NCI-H526 treated with DMSO at 0.1 percent for 48 hours (cell line): ENCODE measurements at places on chromosomes 7 and 10.
A peak's percentile ranks its signal among the peaks of the same experiment; 100 is the strongest.

DNA sequence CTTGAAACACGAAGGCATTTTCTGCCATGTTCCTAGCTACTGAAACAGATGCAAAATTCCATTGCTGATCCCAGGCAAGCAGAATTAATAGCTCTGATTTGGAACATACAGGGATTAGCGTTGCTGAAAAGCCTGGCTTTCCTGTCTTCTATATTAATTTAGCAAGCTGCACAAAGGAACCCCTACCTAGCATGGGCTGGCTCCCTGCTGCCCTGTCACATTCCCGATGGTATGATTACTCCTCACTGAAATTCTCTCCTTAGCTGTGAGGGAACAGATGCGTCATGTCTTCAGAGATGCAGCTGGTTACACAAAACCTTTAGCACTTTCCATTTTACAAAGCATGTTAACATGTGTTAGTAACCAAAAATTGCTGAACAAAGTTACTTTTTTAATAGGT lies 878.9 kb downstream of the TYW1 start:
- DNase-seq, result no peak

DNA sequence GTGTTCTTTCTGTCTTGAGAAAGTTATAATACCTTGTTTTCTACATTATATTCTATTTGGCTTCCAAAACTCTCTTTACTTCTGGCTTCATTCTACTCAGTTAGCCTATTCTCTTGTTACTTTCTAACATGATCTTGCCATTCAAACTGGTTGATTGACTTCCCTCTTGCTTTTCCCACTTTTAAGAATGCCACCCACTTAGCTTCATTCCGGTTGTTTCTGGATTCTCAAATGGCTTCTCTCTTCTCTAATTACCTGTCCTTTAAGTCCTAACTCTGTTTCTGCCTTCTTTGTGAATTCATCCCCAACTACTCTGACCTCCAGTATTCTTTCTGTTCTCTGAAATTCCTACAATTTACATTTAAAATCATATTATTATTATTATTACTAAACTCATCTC lies 52.0 kb downstream of the ANKIB1 start:
- no peak for DNase-seq

DNA sequence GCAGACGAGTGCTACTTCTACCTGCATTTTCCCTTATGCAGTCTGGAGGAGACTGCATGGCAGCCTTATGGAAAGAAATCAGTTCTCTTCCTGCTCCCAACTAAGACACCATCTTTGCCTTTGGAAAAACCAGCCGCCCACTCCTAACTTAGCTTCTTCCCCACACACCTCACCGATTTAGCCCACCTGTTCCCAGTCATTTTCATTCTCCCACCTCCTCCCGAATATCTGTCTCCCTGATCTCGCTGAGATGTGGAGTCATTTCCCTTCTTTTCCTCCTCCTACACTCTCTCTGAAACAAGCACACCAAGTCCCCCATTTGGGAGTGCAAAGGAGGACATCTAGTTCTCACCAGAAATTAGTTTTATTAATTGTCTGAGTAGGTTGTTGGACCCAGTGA lies 35.2 kb upstream of the JCAD start:
- no peak for DNase-seq

- DNase-seq, result no peak
Measured at GRCh38 chr7:128422842-128423241, 13.1 kb upstream of the IMPDH1 start.

- no peak for DNase-seq
Measured at GRCh38 chr7:94135180-94135579, 131.0 kb upstream of the BET1 start.

DNA sequence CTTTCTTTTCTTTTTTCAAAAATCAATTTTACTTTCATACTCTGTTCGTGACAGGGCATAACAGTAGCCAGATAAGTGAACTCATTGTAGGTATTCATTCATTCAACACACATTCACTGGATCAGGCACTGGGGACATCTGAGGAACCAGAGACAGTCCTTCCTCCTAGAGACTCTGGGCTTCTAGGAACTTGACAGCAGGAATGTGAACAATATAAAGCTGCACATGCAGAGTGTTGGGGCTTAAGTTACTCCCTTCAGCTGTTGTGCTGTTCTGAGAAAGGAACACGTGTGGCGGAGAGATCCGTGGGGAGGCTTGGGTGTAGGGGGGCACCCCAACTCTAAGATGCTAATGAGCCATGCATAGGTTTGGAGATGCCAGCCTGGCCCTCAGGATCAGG lies 120.4 kb downstream of the PKD1L1 start:
- no peak for DNase-seq

DNA sequence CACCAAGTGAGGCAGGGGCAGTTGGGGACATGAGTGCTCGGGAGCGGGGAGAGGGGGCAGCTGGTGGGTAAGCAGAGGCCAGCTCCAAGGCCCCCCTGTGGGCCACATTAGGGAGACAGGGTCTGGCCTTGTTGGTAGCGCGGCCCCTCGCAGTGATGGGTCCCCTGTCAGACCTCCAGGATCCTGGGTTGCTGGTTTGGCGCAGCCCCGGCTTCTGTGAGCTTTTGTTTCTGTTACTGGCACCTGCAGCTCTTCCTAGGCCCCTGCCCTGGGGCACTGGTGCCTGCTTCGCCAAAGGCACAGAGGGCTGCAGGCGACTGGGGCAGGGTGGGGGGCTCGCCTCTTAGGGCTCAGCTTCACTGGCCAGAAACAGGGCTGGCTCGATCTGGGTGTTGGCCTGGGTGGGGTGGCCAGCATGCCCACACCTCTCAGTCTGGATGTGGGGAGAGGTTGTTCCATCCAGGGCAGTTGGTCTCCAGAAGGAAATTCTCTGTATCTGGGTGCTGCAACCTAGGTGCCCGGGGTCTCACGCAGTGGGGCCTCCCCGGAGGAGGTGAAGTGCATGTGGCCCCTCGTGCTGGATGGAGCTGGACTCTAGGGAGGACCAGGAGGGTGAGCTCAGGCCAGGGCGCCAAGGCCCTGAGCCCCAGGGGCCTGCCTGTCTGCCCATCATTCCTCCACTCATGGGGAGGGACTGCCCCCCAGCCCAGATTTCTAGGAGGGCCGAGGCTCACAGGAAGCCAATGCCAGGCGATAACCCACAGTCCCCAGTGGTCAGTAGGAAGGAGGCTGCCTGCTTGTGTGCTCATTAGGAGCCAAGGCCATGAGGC lies 138.6 kb downstream of the LHPP start:
- no peak for DNase-seq

DNA sequence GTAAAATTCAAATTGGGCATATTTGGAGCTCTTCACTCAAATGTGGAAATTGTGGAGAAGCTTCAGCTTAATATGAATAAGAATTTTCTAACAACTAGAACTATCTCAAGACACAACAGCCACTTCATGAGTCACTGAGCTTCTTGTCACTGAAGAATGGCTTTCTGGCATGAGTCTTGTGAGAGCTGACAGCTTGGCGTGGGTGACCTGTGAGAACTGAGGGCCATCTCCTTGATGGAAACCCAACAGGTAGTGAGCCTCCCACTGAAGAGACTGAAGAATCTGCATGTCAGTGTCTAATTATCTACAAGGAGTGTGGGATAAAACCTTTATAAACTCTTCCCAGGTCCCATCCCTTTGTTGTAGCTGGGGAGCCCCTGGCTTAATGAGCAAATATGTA lies 66.0 kb downstream of the CLEC2L start:
- DNase-seq, result no peak

GRCh38 chr7:127536741-127537140 lies 48.7 kb downstream of the GCC1 start:
- no peak for DNase-seq

- DNase-seq, result no peak
Measured at GRCh38 chr10:124225029-124225466, 131.7 kb upstream of the CHST15 start.

- no peak for DNase-seq
Measured at GRCh38 chr10:61923210-61923949, 21.9 kb downstream of the ARID5B start.

DNA sequence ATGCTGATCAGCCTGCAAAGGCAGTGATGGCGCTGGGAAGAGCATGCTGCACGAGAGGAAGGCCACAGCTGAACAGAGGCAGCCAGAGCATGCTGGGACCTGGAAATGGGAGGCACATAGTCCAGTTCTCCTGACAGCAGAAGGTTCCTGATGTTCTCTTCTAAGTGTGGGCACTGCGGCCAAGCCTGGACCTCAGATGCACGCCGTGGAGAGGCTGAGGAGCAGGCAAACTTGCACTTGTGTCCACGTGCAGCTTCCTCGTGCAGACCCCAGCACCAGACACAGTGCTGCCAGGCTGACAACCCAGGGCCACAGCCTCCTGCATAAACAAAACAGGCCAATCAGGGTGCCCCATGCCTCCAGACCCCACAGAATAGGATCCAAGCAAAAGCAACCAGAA lies 93.5 kb upstream of the LANCL2 start:
- DNase-seq, result no peak

DNA sequence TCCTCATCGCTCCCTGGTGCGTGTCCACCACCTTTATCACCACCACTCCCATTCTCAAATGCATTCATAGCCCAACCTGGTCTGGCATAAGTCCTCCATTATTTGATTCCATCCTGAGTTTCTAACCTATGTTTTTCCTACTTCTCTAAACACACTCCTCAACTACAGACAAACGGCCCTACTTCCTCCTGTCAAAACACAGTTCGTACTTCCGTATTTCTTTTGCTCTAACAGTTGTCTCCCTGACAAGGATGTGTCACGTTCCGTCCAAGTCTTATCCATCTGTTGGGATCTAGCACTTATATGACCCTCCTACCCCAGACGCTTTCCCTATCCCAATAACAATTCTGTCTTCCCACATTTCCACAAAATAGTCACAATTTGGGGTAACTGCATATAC lies 46.8 kb downstream of the DOCK4 start:
- no peak for DNase-seq

GRCh38 chr7:98982686-98983085 lies 104.4 kb downstream of the TRRAP start:
- DNase-seq, result no peak

DNA sequence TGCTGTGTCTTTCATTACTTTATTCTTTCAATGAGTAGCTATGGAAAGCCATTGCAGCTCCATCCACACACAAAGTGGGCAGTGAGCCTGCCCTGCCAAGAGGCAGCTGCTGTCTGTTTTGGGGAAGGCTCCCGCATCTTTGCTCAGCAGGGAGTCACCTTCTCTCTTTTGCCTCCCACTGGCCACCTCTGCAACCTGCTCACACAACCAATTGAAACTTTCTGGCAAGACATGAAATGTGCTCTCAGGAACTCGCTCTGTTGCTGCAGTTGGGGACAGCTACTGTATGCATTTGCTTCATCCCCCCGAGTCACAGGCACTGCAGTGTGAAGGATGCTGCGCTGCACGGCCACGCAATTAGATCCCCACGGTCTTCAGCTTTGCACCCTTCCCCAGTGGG lies 244.8 kb upstream of the NFE2L3 start:
- DNase-seq, result no peak

DNA sequence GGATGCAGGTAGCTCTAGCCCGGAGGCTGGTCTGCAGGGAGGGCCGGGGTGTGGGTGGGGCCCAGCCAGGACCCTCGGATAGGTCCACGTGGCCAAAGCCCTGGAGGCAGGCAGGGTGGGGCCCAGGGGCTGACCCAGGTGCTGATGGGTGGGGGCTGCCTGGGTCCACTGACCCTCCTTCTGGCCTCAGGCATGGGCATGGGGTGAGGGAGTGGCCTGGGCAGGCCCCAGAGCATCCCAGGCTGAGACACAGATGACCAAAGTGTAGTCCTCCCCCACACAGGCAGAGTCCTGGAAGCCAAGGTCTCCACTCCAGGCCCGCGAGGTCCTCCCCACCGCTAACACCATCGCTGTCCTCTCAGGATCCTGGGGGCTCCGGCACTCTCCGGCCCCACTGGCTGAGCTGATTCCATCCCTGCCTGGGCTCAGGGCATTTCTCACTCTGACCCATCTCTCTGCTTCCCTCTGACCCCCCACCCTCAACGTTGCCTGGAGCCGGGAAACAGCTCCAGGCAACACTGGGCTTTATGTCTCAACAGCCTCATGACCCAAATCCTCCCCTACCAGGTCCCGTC lies 20.7 kb upstream of the PPP2R2D start:
- no peak for DNase-seq

GRCh38 chr7:156907656-156908055 lies 14.7 kb upstream of the LMBR1 start:
- DNase-seq, result no peak

- DNase-seq, result no peak
Measured at GRCh38 chr10:119483839-119484238, 58.7 kb downstream of the RGS10 start.

DNA sequence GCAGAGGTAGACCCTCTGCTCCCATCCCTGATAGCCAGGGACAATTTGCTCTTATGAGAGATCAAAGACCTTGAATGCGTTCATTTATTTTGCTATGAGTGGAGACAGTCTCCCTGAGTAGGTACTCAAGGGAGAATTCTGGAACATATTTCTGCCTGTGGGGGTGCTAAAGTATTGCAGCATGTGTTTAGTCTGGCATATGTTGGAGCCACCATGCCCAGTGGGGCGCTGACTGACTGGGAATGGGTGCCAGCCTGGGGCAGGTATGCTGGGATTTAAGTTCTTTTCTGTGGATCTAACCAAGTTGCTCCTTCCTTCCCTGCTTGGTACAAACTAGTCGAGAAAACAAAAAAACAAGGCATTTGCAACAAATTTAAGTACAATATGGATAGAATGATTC lies 99.1 kb downstream of the JCAD start:
- DNase-seq, result no peak

DNA sequence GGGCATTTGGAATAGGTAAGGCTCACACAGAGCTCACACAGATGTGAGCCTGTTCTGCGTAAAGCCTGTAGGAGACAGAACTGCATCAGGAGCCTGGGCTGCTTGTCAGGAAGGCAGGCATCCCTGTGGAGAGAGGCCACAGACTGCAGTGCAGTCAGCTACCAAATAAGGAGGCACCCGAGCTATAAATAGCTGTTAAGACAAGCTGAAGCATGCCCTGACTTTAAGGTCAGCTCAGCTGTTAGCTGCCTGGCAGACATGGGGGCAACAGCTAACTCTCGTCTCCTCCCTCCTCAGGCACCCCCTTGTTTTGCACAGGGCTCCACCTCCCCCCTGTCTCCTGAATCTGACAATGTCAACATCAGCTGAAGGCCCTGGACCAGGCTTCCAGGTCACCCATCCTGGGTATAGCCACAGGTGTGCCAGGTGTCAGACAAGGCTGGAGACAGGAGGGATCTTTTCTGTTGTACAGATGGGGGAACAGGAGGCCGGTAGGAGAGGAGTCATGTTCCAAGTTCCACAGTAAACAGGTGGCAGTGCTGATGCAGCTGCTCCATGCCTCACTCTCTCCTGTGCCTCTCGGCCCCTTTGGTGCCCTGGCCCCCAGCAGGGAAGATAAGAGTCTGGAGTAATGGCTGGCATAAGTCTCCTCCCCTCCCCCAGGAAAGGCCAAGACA lies 27.6 kb upstream of the MKRN1 start:
- DNase-seq, result peak; percentile 96

DNA sequence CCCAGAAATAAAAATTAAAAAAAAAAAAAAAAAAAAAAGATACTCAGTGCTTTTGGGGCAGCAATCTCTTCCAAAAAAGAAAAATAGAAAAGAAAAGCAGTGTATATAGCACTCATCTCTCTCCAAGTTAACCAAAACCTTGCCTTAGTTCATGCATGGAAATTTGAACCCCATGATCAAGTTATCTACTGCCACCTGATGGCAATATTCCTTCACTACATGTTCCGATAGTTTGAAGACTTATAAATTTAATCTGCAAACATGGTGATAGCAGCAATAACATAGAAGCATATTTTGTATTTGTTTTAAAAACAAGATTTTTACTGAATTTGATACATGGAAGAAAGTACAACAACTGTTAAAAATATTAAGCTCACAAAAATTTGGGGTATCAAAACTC lies 48.6 kb upstream of the SLIT1 start:
- DNase-seq, result peak; percentile 2

GRCh38 chr10:95456516-95456915 lies 104.7 kb downstream of the SORBS1 start:
- no peak for DNase-seq
